ENCODE measurements at places on chromosomes 4 and X.

GRCh38 chr4:183443655-183444213, 702 bp upstream of the CDKN2AIP start:
- DNase-seq: no peak

GRCh38 chr4:87121341-87122065, 98.9 kb downstream of the KLHL8 start:
- no peak for DNase-seq

DNA sequence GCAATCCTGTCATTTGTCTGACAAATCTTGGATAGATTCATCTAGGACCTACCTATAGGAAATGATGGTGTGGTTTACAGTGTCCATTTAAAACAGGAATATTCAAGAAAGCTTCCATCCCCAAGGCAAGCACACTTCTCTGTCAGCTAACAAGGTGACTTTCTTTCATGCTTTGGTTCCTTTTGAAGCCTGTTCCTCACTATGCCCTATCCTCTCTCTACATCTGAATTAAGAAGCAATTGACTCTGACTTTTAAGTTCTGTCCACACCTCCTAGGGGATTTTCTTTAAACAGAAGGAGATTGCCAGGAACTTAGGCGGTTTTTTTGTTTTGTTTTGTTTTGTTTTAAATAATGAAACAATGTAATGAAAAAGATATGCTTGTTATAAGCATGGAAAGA, 1181.4 kb upstream of the TENM3 start:
- no peak for DNase-seq

DNA sequence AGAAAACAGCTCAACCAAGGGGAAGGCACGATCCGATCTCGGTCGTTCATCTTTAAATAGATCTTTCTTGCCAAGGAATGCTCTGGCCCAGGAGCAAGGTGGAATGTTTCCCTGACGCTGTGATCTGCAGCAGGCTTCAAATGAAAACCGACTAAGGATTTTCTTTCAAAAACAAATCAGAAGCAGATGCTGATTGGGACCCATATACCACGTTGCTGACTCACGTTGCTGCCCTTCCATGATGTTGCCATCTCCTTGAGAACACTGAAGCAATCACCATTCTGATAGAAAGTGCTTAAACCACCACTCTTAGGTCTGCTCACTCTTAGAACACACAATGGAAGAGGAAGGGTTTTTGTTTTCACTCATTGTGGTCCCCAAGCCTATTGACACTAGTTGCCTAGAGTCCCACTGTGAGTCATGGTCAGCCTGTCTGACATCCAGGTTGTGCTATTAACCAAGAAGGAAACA, 26.1 kb downstream of the LAMTOR3 start:
- peak; percentile 60 for DNase-seq

- DNase-seq: no peak
These were observed 642.5 kb upstream of the GNPDA2 start for GRCh38 chr4:45368832-45369231.

DNA sequence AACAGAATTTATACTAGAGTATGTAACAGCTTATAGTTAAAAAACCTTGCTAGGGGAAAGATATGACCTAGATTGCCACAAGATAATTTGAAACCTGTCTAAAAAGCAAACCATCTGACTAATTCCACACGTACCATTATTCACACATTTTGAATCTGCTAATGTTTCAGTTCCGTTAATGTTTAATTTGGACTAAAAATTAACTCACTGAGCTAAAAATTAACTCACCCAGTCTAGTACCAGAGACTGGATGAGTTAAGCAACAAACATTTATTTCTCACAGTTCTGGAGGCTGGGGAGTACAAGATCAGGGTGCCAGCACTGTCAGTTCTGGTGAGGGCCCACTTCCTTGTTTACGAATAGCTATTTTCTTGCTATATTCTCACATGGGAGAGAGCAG, 231.5 kb upstream of the DIAPH2 start:
- no peak for DNase-seq

DNA sequence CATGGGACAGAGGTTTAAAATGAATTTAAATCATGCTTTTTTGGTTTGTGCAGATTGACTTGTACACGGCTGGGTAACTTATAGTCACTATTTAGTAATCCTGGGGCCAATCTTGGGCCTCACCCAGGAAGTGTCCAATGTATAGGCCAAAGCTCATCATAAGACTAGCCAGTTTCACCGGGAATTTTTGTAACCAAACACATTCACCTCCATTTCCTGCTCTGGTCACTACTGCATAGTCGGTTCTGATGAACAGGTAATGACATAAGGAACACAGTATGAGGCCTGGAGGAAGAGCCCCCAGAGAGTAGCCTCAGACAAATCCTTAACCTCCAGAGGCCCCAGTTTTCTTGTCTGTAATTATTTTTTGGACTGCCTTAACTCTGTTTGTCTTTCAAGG, 81.9 kb downstream of the HPRT1 start:
- DNase-seq: no peak

- no peak for DNase-seq
These were observed 31.3 kb upstream of the CLDN24 start for GRCh38 chr4:183353557-183353956.

GRCh38 chr4:42710329-42710728, 53.4 kb upstream of the ATP8A1 start:
- DNase-seq: no peak

DNA sequence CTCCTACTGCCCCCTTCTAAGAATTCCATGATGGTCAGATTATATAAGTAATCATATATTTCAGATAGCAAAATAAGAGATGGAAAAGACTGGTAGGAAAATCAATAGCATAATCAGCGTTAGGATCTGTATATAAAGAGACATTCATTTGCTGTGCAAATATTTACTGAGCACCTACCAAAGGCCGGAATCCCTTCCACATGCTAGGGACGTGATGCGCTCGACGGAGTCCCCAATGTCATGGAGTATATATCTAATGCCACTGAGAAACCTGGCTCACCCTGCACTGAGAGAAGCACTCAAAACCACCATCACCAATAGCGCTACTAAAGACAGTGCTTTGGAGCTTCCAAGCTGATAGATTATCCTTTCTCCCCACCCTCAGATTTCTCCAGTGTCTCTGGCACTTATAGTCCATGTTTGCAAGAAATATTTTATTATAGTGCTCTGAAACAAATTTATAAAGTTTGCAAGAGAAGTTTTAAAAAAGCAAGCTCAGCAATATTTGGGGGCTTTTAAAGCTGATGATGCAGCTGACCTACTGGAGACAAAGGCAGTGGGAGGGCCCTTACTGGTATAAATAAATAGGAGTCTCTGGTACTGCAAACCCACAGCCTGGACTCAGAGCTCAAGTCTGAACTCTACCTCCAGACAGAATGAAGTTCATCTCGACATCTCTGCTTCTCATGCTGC, at the start of gene CXCL13:
TSS of gene CXCL13 (plus strand) at position 611 of the 693 bp plus-strand sequence. CDS start at position 657, 46 bp downstream.
- no peak for DNase-seq

DNA sequence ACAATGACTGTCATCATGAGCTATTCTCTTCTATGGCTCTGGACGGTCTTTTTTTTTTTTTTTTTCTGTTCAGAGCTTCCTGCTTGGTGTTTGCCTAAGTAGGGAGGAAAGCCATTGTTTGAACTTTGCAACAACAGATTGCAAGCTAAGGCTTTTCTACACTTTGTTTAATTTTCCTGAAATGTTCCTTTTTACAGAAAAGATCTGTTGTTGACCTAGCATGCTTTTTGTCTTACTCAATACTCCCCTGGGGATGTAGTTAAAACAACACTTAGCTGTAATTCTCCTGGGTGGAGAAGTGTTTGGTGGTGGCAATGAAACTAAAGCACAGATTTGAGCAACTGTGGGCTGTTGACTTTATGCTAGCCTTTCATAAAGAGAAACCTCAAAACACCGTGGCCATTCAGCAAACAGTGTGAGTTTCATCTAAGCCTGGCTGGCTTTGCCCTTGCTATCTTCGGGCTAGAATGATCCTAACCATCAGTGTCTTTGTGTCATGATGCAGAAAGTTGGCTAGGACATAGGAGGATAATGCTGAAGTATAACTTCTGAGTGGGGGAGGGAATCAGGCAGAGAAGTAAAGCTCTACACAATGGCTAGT, 110.5 kb downstream of the ANXA3 start:
- DNase-seq: no peak

- DNase-seq: no peak
These were observed 142.5 kb downstream of the COL4A5 start for GRCh38 chrX:108582151-108582550.

DNA sequence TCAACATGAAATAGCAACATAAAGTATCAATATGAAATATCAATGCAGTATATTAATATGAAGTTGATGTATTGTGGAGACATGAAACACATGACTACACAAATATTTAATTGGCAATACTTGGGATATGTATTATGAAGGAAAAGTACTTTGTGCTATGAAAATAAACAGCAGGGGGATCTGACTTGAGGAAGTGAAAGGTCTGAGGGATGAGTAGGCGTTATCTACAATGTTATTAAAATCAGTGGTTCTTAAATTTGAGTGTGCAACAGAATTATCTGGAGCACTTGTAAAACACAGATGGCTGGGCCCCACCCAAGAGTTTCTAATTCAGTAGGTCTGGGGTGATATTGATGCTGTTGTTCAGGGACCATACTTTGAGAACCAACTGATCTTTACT, 27.4 kb upstream of the ARX start:
- no peak for DNase-seq

GRCh38 chrX:17635231-17635630, 102.1 kb upstream of the SCML1 start:
- DNase-seq: no peak

GRCh38 chr4:80367737-80368136, 32.2 kb downstream of the CFAP299 start:
- DNase-seq: no peak

DNA sequence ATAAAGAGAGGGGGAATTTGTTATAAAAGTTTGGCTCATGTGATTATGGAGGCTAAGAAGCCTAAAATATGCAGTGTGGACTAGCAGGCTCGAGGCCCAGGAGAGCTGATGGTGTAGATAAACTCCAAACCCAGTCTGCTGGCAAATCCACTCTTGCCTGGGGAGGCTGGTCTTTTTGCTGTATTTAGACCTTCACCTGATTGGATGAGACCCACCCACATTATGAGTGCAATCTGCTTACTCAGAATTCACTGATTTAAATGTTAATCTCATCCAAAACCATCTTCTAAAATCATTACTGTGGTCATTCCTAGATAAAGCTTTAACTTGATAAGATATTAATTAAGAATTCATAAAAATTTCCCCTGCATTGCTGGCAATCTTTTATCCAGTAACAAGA, 473.2 kb downstream of the TMA16 start:
- no peak for DNase-seq

GRCh38 chr4:165635951-165636350, 237.1 kb upstream of the TLL1 start:
- DNase-seq: no peak

DNA sequence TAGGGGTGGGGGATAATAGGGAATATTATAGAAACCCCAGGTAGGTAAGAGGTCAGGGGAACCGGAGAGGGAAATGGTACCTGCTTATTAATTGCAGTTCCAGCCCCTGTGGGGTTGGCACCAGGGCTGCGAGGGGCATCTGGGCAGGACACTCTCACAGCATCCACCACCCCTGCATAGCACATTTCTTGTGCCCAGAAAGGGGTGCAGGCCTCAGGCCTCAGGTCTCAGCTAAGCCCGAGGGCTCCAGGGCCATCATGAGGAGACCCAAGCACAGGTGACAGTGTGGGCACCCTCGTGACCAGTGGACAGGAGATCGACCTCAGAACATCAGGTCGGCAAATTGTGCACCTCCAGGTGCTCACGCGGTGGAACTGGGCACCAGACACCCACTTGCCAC, 164.7 kb downstream of the EVC2 start:
- no peak for DNase-seq

DNA sequence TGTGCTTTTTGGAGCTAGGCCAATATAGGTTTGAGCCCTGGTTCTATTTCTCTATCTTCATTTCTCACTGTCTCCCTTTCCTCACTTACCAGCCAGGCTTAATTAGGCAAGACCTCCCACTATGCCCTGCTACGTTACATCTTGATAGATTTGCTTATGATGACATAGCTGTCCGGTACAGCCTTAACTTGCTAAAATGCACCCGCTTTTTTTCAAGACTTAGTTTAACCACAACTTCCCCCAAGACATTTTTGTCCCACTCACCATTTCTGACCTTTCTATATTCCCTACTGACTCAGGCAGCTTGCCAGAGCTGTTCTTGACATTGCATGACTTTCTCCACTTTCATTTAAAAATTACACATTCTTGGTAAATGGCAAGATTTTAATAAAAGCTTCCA, 152.6 kb downstream of the MID1 start:
- DNase-seq: no peak

DNA sequence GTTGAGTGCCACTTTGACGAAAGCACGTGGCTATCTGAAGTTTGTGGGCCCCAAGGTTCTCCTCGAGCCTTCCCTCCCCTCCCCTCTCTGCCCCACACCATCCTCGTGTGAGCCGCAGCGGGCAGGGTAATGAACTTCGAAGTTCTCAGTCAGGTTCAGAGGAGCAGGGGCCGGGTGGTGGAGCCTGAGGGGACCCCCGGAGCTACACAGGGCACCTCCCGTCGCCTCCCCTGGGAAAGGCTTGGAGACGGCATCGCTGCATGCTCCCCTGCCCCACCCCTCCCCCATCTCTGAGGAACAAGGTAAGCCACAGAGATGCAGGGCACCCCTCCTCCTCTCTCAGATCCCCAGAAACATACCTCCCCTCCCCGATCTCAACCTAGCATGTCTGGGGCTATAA, 2.8 kb upstream of the NKX1-1 start:
- DNase-seq: no peak

GRCh38 chr4:125353131-125353530, 38.4 kb downstream of the FAT4 start:
- no peak for DNase-seq

- DNase-seq: no peak
These were observed 220.4 kb upstream of the AGTR2 start for GRCh38 chrX:115949900-115950822.

DNA sequence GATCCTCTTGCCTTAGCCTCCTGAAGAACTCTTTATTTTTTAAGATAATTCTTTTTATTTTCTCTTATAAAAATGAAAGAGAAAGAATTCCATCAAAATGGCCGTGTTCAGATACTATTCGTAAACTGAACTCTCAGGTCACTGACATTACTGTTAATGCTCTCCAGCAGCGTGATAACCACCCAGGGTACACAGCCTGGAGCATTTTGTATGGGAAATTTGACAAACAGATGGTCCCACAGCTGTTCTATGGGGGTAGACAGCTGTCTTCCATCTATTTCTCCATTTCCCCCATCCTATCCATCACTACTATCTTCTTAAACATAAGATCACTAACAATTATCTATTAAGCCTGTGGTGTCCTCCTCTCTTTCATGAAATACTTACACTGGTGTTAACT, 47.8 kb downstream of the SYNPO2 start:
- no peak for DNase-seq

- DNase-seq: peak; percentile 19
These were observed 1.6 kb downstream of the OTUD4 start for GRCh38 chr4:145178740-145179280.

All from stimulated activated naive CD8-positive, alpha-beta T cell treated with anti-CD3 and anti-CD28 coated beads, Interleukin-15, amount 100 ng/mL, for 72 hours (primary cell).